ENCODE measurements at places on chromosomes 11 and 22.

DNA sequence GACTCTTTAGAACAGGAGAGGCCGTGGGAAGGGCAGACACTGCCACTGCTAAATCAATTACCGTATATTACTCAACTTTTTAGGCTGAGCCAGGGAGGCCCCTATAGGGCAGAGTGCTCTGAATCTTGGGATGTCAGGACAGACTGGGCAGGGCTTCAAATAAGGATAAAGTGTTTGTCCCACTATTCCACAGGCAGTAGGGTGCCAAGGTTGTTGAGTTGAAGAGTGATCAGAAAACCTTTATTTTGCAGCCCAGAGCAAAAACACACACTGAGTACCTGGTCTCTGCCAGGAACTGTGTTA is 1.6 kb upstream of the B4GAT1 start:
- DNase-seq, result no peak

DNA sequence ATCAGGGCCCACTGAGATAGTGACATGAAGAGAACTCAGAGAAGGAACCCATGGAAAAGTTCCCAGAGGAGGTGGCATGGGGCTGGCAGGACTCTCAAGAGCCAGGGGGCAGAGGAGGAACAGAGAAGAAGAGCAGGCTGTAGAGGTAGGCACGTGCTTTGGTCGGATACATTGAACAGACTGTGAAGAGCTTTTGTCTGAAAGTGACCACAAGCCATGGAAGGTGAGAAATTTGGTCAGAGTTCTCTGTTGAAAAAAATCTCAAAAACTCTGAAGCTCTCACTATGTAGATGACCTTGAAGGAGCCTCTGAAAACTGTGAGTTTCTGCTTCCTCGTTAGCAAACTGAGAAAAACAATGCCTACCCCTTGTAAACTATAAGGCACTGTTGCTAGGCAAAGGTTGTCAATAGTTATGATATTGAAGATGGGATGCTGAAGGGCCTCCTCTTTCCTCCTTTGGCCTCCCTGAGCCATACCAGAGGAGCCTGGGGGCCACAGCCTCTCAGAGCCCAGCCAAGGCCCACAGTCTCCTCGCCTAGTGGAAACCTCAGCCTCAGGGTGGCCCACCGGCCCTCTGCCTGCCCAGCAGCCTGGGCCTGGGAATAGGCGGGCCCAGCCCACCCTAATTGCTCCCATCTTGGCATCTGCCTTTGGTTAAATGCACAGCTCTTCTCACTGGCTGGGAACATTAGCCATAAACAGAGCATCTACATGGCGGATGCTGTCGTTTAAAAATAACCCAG is 415.7 kb downstream of the SOX6 start:
- no peak for DNase-seq

GRCh38 chr11:127862406-127862805 is 725.0 kb downstream of the ETS1 start:
- DNase-seq, result no peak

DNA sequence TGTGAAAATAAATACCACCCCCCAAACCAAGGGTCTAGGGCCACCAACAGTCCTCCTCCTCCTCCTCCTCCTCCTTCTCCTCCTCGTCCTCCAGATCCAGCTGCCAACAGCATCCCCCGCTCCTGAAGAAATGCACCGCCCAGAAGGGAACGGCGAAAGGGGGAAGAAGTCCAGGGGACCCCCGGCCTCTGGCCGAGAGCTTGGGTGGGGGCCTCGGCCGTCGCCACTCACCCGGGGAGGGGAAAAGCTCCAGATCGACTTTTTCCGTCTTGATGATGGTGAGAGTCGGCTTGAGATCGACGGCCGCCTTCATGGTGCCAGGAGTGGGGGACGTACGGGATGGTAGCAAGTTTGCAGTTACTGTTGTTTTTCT is 65.7 kb downstream of the ETS1 start:
- DNase-seq, result no peak

DNA sequence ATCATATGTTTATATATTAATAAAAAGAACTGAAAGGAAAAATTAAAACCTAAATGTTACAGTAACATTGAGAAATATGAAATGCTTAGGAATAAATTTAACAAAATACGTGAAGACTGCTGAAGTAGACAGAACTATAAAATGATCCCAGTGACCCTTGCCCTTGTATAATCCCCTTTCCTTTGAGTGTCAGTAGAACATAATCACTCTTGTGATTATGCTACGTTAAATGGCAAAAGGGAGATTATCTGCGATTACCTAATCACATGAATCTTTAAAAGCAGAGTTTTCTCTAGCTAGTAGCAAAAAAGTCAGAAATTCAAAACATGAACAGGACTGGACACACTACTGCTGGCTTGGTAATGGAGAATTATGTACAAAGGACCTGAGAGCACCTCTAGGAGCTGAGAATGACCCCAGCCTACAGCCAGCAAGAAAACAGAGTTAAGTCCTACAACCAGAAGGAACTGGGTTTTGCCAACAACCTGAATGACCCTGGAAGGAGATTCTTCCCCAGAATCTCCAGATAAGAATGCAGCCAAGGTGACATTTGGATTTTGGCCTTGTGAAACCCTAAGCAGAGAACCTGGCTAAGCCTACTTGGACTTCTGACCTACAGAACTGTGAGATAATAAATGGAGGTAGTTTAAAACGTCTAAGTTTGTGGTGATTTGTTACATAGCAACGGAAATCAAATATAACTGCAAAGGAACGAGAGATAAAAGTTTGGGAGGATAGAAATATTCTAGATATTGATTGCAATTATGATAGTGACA is 157.2 kb downstream of the ATG16L2 start:
- DNase-seq, result no peak

DNA sequence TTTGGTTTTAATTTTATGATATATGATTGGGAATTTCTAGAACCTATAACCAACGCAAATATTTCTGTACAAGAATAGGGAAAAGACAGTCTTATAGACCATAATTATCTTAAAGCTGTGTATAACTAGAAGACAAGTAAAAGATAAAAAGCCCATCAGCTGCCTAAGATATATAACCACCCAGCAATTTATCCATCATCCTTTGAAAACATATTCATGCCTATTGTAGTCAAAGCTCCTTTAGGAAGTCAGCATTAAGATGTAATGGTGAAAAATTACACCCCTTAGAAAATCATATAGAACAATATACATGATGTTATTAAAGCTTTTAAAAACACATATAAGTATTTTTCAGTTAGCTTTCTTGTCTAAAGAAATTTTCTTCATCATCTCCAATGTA is 46.4 kb downstream of the ELP4 start:
- DNase-seq, result no peak

DNA sequence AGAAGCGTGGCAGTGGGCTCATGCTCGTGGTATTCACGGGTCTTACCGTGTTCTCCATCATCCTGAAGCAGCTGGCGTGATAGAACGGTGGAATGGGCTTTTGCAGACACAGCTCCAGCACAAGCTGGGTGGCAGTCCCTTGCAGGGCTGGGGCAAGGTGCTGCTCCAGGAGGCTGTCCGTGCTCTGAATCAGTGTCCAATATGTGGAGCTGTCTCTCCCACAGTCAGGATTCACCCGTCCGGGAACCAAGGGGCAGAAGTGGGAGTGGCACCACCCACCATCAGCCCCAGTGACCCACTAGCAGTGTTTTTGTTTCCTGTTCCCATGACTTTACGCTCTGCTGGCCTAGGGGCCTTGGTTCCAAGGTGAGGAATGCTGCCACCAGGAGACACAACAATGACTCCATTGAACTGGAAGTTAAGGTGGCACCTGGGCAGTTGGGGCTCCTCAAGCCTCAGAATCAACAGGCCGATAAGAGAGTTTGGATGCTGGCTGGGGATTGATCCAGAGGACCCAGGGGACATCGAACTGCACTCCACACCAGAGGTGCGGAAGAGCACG is 16.9 kb upstream of the CD81 start:
- no peak for DNase-seq

DNA sequence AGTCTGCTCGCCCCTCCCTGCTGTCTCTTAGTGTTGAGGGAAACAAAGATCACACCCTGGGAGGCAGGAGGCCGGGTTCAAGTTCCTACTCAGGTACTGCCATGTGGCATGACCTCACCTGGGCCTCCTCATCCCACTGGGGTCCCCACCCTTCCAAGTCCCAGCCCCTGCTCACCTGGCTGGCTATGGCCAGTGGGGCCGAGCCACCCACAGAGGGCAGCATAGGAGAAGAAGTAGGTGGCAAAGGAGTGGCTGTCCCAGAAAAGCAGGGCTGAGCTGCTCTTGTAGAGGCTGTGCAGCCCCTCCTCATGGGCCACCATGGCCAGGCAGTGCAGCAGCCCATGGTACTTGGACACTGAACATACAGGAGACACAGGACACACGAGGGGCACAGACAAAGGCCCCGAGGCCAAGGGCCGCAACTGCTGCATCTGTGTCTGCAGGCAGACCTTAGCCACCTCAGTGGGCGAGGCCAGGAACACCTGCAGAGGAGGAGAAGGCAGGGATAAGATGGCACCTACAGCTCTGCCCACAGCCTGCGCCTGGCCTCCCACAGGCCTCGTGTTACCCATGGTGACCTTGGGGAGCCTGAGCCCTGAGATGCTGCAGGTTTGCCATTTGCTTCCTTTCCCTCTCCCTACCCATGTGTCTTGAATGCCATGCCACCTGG is 50.6 kb upstream of the MPEG1 start:
- DNase-seq, result no peak

GRCh38 chr11:129917231-129917630 is 21.9 kb upstream of the NFRKB start:
- DNase-seq, result no peak

DNA sequence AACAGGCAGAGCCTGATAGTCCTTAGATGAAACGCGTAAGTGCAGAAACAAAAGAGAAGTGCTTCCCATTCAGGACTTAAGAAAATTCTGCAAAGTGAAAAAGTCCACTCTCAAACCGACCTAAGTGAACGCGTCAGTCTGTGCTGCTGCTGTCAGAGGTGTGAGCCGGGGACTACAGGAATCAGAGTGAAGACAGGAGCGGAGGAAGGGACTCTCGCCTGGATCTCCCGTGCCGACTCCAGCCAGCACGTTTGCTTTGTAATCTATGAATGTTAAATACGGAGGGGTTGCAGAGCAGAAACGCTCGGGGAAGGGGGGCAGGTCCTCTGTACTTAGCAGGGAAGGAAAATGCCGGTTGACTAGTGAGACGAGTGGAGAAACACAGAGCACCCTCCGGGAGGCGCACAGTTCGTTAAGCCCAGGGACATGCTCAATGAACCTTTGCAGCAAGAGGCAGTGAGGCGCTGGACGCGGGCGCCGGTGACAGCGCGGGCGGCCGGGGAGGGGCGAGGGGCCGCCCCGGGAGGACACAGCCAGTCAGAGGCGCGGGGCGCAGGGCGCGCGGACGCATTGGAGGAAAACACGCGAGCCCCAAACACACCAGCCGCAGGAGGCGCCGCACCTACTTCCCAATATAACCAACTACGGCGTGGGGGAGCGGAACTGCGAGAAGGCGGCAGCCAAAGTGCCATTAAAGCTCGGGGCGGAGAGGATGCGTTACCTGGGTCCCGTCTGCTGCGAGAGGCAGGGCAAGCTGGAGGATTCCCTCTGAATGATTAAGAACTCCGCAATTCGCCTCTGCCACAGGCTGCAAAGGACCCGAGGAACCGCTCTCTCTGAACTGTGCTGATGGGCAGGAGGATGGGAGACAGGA is at the start of gene CNTN5:
TSS of gene CNTN5 (plus strand) at position 598 of the 874 bp plus-strand sequence.
- no peak for DNase-seq
